ENCODE measurements at places on chromosomes 2 and 18. TPM values are rescaled to one million over a fixed set of nuclear protein-coding genes. Genes with fewer than 3 reads are reported as not detected.

The TEX44 gene
- not detected for total RNA-seq

The UGT1A4 gene
- total RNA-seq: not detected

The DPP4 gene
- total RNA-seq: 1.7 TPM

The CYB5A gene
- 58.1 TPM for total RNA-seq

The GKN1 gene
- 1.9 TPM for total RNA-seq

The SYT4 gene
- total RNA-seq: not detected

The DCTN1 gene
- total RNA-seq: 152 TPM

The GALNT5 gene
- total RNA-seq: 0.11 TPM

The HNMT gene
- 22.2 TPM for total RNA-seq

The NDUFAF7 gene
- total RNA-seq: 3.8 TPM

The DAW1 gene
- total RNA-seq: not detected

Data from ascending aorta (tissue), 2 donors.